ENCODE measurements at places on chromosomes 3 and 15. TPM values are rescaled to one million over a fixed set of nuclear protein-coding genes. Genes with fewer than 3 reads are reported as not detected.

The CMTM8 gene
- total RNA-seq, result 8.4 TPM

DNA sequence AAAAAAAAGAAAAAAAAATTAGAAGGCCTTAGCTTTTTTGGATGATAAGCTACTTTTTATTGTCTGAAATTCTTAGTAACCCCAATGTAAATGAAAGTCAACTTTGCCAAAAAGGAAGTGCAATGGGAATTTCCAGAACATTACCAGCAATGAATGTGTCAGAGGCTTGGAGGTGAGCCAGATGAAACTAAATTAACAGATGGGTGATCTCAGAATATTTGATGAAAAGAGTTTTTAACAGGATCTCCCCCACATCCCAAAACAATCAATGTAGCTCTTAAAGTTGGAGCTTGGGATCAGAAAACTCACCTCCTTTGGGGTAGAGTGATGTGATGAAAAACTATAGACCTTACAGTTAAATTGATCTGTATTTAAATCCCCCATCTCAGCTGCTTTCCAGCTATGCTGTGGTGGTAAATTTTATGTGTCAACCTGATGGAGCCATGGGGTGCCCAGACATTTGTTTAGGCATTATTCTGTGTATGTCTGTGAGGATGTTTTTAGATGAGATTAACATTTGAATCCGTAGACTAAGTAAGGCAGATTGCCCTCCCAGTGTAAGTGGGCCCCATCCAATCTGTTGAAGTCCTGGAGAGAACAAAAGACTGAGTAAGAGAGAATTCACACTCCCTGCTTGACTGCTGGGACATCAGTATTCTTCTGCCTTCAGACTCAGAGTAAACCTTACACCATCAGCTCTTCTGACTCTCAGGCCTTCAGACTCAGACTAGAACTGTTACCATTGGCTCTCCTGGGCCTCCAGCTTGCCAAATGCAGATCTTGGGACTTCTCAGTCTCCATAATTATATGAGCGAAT is 84.3 kb upstream of the TNFSF10 start:
- DNase-seq, result no peak

DNA sequence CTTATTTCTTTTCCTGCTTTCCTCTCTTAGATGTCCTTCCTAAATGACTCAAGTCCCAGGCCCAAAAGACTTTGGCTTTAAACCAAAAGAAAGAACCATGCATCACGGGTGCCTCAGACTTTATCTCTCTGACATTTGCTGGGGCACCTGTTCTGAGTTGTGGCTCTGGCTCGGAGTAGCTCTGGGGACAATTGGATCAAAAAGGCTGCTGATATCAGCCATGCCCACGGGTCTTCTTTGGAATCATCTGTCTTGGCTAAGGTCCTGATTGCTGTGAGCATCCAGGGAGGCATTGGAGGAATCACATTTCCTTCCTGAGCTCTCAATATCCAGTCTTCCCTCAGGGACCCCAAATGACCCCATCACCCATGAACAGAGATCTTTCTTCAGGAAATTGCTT is 59.9 kb downstream of the CLSTN2 start:
- DNase-seq, result no peak

The ZNF654 gene
- total RNA-seq, result 20.8 TPM

The ISL2 gene
- 0.51 TPM for total RNA-seq

The TNIK gene
- total RNA-seq, result 27.2 TPM

The VEPH1 gene
- 4.8 TPM for total RNA-seq

- DNase-seq, result no peak
These were observed 337.2 kb upstream of the RARB start for GRCh38 chr3:25090698-25091453.

DNA sequence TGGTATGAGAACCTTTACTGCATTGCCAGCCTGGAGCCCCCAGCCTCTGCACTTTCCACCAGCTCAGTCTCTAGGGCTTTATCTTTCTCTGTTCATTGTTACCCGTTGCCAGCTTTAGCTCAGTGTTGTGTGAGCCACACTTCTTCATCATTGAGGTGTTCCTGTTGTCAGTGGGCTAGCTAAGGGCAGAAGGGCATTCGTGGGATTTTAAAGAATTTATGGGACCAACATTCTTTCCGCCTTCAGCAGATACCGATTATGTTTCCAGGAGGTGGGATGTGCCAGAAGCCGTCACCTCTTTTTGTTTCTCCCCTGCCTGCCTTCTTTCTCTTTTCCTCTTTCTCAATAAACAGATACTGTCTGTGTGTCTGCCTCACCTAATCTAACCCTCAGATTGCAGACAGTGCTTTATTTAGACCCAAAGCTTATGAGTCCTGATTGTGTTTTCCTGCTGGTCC is 64.5 kb downstream of the PGPEP1L start:
- DNase-seq, result no peak

DNA sequence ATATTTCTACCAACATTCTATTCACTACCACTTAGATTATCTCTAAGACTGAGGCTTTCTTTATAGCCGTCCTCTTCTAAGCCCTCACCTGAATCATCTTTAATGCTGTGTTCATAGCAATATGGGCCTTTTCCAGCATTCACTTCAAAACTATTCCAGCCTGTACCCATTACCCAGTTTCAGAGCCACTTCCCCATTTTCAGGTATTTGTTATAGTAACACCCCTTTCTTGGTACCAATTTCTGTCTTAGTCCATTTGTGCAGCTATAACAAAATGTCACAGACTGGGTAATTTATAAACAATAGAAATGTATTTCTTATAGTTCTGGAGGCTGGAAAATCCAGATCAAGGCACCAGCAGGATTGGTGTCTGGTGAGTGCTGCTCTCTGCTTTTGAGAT is 45.7 kb downstream of the REC114 start:
- no peak for DNase-seq

DNA sequence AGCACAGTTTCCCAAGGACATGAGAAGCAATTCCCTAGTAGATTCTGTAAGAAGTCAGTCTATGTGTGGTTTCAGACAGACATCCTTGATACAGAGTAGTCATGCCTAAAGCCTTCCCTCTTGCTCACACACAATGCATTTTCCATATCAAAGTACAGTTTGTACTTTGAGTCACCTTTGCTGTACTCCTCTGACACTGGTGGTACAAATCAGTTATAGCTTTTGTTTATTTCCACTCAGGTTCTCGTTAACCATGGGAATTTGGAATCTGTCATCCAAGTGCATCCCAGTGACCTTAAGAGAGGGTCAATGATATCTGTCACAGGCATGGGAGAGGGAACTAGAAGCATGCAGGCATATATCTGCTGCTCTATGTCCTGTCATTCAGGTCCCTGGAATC is 3.6 kb upstream of the GNB4 start:
- no peak for DNase-seq

The ADAMTSL3 gene
- total RNA-seq, result 52.1 TPM

- no peak for DNase-seq
These were observed 19.6 kb downstream of the EIF1B start for GRCh38 chr3:40329071-40329470.

Data from mucosa of descending colon (tissue), 3 donors.